ENCODE measurements at places on chromosomes 7 and 10.

DNA sequence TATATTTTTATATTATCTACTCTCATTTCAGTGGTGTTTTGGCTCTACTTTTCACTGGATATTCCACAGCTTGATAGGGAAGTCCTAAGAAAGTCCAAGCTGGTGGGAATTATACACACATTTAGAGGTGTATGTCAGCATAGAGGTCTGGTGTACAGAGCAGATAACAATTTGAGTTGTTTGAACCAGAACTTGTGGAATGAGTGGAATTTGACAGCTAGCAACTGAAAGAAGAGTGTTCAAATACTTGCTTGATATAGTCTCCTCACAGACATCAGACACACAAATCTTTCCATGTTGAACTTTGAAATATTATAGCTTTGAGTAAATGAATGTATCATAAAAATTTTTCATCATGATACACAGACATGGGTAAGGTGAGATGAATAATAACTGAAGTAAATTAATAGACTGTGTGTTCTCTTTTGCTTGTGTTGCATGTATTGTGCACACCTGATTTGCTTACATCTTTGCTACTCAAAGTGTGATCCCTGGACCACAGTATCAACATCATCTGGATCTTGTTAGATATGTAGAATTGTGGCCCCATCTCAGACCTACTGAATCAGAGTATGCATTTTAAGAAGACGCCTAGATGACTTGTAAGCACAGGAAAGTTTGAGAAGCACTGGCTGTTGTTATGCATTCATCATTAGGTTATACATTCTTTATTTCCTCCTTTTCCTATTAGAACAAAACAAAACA is 91.5 kb downstream of the ABCA13 start:
- no peak for DNase-seq

DNA sequence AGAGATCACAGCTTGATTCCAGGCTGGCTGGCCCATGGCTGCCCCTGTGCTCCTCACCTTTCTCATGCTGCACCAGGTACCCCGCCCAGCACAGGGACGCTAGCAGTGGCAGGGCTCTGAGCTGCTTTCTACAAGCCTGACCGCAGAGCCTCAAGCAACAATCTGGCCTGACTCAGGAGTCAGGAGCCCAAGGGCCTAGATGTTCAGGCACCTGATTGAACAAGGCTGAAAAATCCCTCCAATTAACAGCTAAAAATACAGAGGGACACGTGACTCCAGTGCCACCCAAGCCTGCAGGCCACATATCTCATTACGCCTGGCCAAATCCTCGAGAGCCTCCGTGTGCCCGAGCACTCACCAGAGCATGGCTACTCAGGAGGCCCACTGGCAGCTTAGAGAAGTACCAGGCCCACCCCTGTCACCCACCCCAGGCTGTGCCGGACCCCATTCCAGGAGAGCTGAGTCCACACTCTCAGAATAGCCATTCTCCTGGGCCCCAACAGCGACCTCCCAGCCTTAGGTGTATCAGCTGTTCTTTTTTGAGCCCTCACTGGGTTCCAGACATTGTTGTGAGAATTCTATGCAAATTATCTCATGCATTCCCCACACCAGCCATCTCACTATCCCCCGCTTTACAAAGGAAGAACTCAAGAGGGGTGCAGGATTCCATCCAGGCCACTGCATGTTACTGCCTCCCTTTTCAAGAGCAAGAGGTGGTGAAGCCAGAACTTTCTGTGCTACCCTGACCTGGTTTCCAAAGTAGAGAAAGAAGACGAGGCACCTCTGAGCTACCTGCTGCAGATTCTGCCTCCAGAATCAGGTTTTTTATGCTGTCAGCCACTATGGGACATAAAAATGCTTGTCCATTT is 98.3 kb downstream of the COL13A1 start:
- no peak for DNase-seq

GRCh38 chr7:106535234-106535932 is 125.6 kb downstream of the CCDC71L start:
- DNase-seq = peak; percentile 61

- no peak for DNase-seq
Measured at GRCh38 chr10:75694790-75695189, 263.4 kb downstream of the LRMDA start.
